ENCODE measurements at places on chromosomes 1 and 21.

GRCh38 chr1:68963353-68963752 is 466.5 kb upstream of the DEPDC1 start:
- no peak for DNase-seq

DNA sequence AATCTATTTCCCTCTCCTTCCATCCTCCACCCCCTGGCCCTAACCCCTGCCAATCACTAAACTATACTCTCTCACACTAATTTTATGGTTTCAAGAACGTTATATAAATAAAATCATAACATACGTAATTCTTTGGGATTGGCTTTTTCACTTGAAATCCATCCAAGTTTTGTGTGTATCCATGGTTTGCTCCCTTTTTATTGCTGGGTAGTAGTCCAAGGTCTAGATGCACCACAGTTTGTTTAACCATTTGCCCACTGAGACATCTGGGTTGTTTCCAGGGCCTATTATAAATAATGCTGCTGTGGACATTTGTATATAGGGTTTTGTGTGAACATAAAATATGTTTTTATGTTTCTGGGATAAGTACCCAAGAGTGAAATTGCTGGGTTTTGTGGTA is 61.4 kb downstream of the TEX35 start:
- DNase-seq, result no peak

GRCh38 chr21:29155118-29155932 is 24.9 kb downstream of the MAP3K7CL start:
- no peak for DNase-seq

- no peak for DNase-seq
Observed at GRCh38 chr21:41601573-41602368, 93.8 kb upstream of the TMPRSS2 start.

GRCh38 chr1:57079454-57080157 is 113.8 kb upstream of the C8B start:
- DNase-seq, result no peak

DNA sequence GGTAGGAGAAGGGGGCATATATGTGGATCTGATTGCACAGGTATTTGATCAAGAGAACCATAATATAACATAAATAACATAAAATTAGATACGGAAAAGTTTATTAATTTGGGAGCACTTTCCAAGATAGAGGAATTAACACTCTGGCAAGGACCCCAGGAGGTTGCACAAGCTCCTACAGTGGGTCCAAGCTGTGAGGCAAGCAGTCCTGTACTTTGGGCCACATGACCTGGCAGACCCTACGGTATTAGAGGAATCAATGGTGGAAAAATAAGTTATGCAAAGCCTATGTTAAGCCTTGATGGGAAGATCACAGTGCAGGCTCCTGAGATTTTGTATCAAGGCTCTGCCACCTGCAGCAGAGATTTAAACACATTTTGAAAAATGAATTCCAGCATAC is 220.1 kb downstream of the COL24A1 start:
- no peak for DNase-seq

- no peak for DNase-seq
Observed at GRCh38 chr1:101005183-101005582, 20.4 kb downstream of the DPH5 start.

DNA sequence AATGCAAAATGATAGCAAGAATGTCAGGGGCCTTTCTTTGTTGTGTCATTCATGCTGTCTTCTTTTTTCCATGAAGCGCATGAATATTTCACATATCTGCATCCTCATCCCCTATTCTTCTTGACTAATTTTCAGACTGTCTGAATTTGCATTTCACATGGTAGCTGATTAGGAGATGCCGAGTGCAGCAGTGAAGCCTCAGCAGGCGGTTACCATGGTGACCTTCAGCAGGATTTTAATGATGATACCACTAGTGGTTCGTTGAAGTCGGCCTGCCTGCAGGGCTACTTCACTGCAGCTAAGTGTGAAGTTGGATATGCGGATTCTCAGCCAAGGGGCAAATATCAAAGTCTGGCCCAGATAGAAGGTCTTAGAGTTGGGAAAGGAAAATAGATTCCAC is 141.8 kb downstream of the NEK7 start:
- DNase-seq, result no peak

DNA sequence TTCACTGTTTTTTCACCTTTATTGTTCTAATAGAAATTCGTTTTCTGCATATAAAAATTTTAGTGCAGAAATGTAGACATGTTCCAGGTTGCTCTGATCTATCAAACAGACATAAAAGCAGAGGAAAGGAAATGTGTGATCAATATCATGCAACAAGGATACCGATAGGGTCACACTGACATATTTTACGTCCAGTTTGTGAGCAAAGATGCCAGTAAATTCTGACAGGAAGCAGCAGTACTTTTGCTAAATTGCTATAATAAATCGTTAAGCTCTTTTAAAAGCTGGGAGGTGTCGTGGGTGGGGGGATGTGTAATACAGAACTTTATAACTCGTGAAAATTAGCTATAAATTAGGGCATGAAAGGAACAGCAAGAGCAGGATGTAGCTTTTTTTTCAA is 955.2 kb downstream of the BRINP3 start:
- DNase-seq, result no peak

- DNase-seq, result no peak
Observed at GRCh38 chr1:113226148-113226547, 153.2 kb downstream of the LRIG2 start.

DNA sequence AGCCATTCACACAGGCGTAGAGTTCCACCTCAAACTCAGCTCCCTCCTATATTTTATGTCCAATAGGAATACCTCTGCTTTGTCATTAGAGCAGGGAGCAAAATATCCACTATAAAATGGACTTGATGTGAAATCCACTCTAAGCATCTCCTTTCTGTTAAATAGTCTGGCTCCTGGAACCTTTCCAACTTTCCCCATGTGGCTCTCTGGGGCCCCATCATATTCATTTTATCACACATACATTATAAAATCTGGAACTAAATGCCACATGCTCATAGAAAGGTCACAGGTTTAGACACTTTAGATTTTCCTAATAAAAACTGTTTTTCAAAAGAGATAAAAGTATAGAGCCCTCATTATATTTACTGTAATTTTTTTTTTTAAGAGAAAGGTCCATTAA is 82.1 kb downstream of the PTPN14 start:
- no peak for DNase-seq

DNA sequence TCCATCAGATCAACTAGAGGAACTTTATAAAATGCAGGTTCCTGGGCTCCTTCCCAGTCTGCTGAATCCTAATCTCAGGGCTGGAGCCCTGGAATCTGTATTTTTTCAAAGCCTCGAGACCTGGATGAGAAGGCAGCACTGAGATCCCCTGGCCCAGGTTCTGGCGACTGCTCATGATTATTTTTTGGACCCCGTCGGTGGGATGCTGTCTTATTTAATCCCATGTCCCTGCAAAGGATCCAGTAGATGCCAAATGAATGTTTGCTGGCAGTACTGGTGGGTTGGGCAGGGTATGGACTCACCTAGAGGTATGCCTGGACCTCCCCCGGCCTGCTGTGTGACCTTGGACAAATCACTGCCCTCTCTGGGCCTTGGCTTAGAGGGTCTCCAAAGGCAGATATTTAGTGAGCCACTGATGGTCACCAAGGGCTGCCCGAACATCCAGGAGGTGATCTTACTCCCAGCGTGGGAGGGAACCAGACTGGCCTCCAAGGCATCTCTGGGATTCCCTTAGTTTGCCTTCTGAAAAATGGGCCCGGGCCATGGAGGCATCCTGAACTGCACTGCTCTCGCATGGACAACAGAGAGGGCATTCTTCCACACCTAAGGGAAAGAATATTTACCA is 91.6 kb upstream of the RUNX3 start:
- DNase-seq, result no peak

DNA sequence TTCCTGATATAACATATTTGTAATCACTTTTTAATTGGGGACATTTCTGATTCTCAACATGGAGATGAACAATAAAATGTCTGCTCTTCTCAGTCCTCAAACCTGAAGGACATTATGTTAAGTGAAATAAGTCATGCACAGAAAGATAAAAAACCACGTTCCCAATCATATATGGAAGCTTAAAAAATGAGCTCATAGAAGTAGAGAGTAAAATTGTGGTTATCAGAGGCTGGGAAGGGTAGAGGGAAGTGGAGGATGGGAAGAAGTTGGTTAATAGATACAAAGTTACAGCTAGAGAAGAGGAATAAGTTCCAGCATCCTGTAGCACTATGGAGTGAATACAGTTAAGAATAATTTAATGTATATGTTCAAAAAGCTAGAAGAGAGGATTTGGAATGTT is 1.5 kb upstream of the CD48 start:
- no peak for DNase-seq

DNA sequence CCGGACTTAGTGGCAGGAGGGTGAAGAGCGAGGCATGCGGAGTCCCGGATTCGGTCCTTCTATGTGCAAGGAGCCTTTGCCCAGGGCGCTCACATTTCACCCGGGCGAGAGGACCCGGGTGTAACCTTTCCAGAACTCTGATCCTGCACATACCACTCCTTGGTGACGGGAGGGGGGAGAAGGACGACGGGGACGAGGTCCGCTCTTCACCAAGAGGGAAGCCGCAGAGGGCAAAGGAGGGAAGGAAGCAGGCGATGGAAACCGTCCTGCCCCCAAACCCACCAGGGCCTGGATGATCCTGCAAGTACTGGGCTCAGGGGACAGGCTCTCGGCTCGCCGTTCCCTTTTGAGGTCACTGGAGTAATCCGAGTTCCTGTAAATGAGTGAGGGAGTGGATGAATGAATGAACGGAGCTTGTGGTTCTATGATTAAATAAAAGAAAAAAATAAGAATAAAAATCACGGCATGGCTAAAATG is 993 bp downstream of the SYPL2 start:
- no peak for DNase-seq

GRCh38 chr1:68051475-68051874 is 1.0 kb upstream of the DIRAS3 start:
- no peak for DNase-seq

DNA sequence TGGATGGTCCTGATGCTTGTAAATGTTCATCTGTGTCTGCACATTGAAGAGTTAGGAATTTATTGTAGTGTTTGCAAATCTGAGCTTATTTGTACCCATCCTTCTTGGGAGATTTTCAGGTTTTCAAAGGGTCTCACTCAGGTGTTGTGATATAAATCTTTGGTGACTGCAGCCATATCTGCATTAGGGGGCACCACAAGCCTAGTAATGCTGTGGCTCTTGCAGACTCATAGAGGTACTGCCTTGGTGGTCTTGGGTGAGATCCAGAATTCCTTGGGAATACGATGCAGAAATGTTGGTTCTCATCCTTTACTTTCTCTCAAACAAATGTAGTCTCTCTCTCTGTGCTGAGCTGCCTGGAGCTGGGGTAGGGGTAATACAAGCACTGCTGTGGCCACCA is 405.9 kb downstream of the TTLL7 start:
- no peak for DNase-seq
